ENCODE measurements at places on chromosomes 2 and 18.

DNA sequence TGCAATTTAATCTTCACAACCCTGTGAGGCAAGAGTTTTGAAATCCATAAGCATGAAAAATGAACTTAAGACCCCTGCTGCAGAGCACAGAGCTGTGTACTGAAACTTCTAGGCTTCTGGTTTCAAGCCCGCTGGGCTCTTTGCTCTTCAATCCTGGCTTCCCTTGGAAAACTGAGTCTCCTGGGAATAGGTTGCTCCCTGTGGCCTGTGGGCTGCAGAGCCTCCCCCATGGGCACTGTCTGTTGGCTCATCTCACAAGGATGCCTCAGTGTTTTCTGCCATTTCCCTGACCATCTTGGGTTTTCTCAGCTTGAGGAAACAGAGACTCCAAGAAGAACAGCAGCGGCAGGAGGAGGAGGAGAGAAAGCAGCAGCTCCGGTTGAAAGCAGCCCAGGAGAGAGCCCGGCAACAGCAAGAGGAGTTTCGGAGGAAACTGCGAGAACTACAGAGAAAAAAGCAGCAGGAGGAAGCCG is 44.5 kb downstream of the SUMO1 start:
- no peak for DNase-seq
- H3K36me3 ChIP-seq: no peaks in the 10 kb centered on the region
- H3K4me1 ChIP-seq: no peaks in the 10 kb centered on the region
- H3K27me3 ChIP-seq: peaks cover 13% of the 10 kb centered on the region

GRCh38 chr2:159609811-159610549 is 6.4 kb downstream of the BAZ2B start:
- no peaks in the 10 kb centered on the region for H3K36me3 ChIP-seq
- DNase-seq: no peak
- H3K27me3 ChIP-seq: peaks cover 15% of the 10 kb centered on the region
- H3K27ac ChIP-seq: no peak overlapping the region
- no peak overlapping the region for H3K4me3 ChIP-seq

- peak overlapping the region; percentile 29 for H3K4me3 ChIP-seq
- DNase-seq: peak; percentile 59
- H3K36me3 ChIP-seq: no peaks in the 10 kb centered on the region
- no peaks in the 10 kb centered on the region for H3K27me3 ChIP-seq
Measured at GRCh38 chr2:202831242-202832220, 40.0 kb downstream of the ICA1L start.

DNA sequence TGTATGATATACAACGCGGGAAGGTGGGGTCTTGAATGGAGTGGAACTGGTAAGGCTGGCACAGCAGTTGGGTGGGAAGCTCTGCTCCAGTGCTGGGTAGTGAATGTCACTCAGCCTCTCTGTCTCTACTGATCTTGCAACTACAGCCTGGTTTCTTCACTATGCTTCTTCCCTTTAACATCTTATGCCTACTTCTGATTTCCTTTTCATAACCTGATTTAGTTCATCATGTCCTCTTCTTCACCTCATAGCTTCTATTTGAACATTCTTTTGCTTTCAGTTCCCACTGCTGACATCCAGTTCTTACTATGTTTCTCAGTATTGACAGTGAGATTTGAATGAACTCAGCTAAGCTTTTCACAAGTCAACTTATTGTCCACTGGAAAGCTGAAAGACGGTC is 286.2 kb downstream of the ARL6IP6 start:
- no peaks in the 10 kb centered on the region for H3K27me3 ChIP-seq
- no peaks in the 10 kb centered on the region for H3K4me1 ChIP-seq
- H3K27ac ChIP-seq: no peak overlapping the region

- H3K4me3 ChIP-seq: no peak overlapping the region
- no peak for DNase-seq
- H3K36me3 ChIP-seq: no peaks in the 10 kb centered on the region
- H3K27ac ChIP-seq: no peak overlapping the region
- peaks cover 10% of the 10 kb centered on the region for H3K4me1 ChIP-seq
Measured at GRCh38 chr18:49966090-49966489, 152.8 kb upstream of the ACAA2 start.

DNA sequence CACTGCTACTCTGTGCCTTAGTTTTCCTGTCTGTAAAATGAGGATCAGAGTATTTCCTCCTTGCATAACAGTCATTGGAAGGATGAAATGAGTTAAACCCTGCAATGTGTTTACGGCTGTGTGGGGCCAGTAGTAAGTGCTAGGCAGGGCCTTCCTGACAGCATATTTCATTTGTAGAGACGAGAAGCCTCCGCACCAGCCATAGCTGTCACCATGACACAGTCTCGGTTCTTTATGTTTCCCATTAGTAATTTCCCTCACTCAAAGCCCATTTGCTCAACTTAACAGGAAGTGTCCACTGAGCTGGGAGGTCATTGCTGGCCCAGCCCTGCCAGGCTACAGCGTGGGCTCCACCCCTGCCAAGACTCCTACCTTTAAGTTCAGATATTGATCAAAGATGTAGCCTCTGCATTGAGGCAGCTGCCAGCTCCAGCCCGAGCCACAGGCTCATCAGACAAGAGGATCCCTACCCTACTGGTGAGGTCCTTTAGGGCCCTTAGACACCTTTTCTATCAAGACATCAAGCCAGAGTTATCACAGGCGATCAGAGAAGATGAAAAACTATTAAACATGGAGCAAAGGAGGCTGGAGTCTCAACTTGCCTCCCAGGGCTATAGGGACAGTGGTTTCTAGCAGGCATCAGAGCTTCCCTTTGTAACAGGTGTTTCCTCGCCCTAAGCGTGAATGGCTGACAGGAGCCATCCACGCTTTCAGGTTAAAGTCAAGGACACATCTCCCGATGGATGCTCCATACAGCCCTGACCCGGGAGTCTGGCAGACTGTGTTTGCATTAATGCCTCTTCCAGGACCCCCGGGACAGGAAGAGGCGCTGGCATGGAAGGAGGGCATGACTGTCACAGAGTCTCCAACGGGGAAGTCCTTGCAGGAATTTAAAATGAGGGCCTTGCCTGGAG is 251.7 kb downstream of the NDUFA10 start:
- no peaks in the 10 kb centered on the region for H3K4me1 ChIP-seq
- peaks cover 4% of the 10 kb centered on the region for H3K27me3 ChIP-seq
- H3K4me3 ChIP-seq: no peak overlapping the region
- no peaks in the 10 kb centered on the region for H3K36me3 ChIP-seq
- H3K27ac ChIP-seq: no peak overlapping the region

GRCh38 chr2:121355488-121355887 is 70.5 kb upstream of the TFCP2L1 start:
- H3K36me3 ChIP-seq: peaks cover 5% of the 10 kb centered on the region
- no peak overlapping the region for H3K27ac ChIP-seq
- no peak overlapping the region for H3K4me3 ChIP-seq

DNA sequence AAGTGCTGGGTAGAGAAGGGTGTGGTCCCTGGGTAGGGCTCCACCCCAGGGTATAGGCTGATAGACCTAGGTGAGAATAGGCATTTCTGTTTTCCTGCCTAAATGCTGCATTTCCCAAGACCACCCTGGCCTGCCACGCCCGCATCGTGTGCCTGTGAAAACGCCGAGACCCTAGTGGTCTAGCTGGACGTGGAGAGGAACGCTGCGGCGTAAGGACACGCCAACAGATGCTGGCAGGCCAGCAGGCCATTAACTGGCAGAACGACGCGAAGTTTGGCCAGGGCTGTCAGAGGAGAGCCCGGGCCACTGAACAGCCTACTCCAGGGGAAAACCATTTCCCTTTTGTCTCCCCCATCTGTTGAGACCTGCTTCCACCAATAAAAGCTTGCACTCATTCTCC is 373.2 kb upstream of the FIGN start:
- H3K27ac ChIP-seq: no peak overlapping the region
- no peak for DNase-seq
- no peaks in the 10 kb centered on the region for H3K27me3 ChIP-seq
- H3K4me3 ChIP-seq: no peak overlapping the region
- no peaks in the 10 kb centered on the region for H3K4me1 ChIP-seq
- H3K36me3 ChIP-seq: no peaks in the 10 kb centered on the region

DNA sequence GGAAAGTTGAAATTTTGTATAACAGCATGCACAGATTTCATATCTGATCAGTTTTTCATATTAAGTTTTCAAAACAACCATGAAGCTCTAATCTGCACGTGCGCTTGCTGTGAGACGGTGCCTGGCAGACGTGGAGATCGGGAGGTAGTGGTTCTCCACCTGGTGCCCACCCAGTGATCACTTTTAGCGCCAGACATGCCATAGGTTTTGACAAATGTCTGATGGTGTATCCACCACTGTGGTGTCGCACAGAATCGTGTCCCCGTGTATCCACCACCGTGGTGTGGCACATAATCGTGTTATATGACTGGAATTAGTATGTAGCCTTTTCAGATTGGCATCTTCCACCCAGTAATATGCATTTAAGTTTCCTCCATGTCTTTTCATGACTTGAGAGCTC is 40.9 kb upstream of the KCNG2 start:
- peaks cover 3% of the 10 kb centered on the region for H3K27me3 ChIP-seq
- DNase-seq: no peak
- no peak overlapping the region for H3K4me3 ChIP-seq
- no peak overlapping the region for H3K27ac ChIP-seq

GRCh38 chr2:83686863-83687262 is 772.2 kb downstream of the SUCLG1 start:
- H3K4me1 ChIP-seq: no peaks in the 10 kb centered on the region
- H3K4me3 ChIP-seq: no peak overlapping the region
- no peaks in the 10 kb centered on the region for H3K36me3 ChIP-seq
- H3K27me3 ChIP-seq: no peaks in the 10 kb centered on the region
- DNase-seq: no peak
- no peak overlapping the region for H3K27ac ChIP-seq

- no peak overlapping the region for H3K4me3 ChIP-seq
- no peaks in the 10 kb centered on the region for H3K27me3 ChIP-seq
- H3K27ac ChIP-seq: no peak overlapping the region
- no peaks in the 10 kb centered on the region for H3K4me1 ChIP-seq
- no peaks in the 10 kb centered on the region for H3K36me3 ChIP-seq
- DNase-seq: no peak
Measured at GRCh38 chr2:139160836-139161235, 380.6 kb upstream of the NXPH2 start.

DNA sequence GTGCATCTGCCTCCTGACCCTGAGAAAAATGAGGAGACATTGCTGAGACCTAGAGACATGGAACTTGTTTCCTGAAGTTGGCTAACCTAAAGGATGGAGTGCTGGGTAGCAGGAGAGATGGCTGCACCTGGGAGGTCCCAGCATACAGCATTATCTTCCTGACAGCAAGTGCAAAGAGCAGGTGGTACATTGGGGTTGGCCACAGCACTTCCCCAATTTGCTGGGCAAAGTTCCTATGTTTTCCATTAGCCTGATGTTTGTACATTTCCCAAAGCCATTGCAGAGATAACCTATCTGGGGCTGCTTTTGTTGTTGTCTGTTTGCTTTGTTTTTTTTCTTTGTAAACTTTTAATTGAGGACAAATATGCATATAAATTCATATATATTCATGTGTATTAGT is 296.7 kb downstream of the HRH4 start:
- no peak for DNase-seq
- H3K27me3 ChIP-seq: peaks cover 3% of the 10 kb centered on the region
- no peak overlapping the region for H3K4me3 ChIP-seq
- H3K4me1 ChIP-seq: no peaks in the 10 kb centered on the region
- peaks cover 2% of the 10 kb centered on the region for H3K36me3 ChIP-seq

GRCh38 chr2:118750959-118751565 is 96.4 kb downstream of the EN1 start:
- no peaks in the 10 kb centered on the region for H3K36me3 ChIP-seq
- no peaks in the 10 kb centered on the region for H3K4me1 ChIP-seq
- H3K4me3 ChIP-seq: no peak overlapping the region
- no peak overlapping the region for H3K27ac ChIP-seq

DNA sequence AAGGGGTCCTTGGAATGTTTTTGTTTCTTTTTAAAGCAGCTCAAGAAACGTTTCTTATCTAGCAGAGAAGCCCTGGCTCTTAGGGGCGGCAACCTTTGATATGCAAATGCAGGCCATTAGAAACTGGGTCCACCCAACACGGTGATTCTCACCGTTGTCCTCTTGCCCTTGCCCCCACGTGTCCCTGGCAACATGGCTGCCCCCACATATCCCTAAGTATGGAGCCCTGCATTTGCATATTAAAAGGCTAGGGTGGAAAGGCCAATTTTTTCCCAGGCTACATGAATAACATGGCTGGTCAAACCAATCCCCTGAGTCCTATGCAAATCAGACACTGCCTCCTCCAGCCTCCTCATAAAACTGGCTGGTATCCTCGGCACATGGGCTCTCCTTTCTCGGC is 230.1 kb upstream of the SPOPL start:
- no peak overlapping the region for H3K4me3 ChIP-seq
- no peaks in the 10 kb centered on the region for H3K36me3 ChIP-seq
- H3K4me1 ChIP-seq: peaks cover 5% of the 10 kb centered on the region
- H3K27me3 ChIP-seq: no peaks in the 10 kb centered on the region
- no peak for DNase-seq

- H3K27me3 ChIP-seq: no peaks in the 10 kb centered on the region
- H3K4me3 ChIP-seq: no peak overlapping the region
- H3K27ac ChIP-seq: no peak overlapping the region
Measured at GRCh38 chr2:83633423-83633822, 825.7 kb downstream of the SUCLG1 start.

GRCh38 chr2:81981585-81981984 is 1677.0 kb upstream of the LRRTM1 start:
- DNase-seq: no peak
- no peak overlapping the region for H3K27ac ChIP-seq
- no peaks in the 10 kb centered on the region for H3K4me1 ChIP-seq

GRCh38 chr2:133503927-133504326 is 64.3 kb downstream of the NCKAP5 start:
- no peaks in the 10 kb centered on the region for H3K4me1 ChIP-seq
- no peak for DNase-seq
- H3K27me3 ChIP-seq: no peaks in the 10 kb centered on the region

GRCh38 chr18:73040247-73040646 is 172.5 kb upstream of the NETO1 start:
- no peaks in the 10 kb centered on the region for H3K4me1 ChIP-seq
- H3K4me3 ChIP-seq: no peak overlapping the region
- no peak for DNase-seq
- H3K27ac ChIP-seq: no peak overlapping the region
- no peaks in the 10 kb centered on the region for H3K27me3 ChIP-seq

DNA sequence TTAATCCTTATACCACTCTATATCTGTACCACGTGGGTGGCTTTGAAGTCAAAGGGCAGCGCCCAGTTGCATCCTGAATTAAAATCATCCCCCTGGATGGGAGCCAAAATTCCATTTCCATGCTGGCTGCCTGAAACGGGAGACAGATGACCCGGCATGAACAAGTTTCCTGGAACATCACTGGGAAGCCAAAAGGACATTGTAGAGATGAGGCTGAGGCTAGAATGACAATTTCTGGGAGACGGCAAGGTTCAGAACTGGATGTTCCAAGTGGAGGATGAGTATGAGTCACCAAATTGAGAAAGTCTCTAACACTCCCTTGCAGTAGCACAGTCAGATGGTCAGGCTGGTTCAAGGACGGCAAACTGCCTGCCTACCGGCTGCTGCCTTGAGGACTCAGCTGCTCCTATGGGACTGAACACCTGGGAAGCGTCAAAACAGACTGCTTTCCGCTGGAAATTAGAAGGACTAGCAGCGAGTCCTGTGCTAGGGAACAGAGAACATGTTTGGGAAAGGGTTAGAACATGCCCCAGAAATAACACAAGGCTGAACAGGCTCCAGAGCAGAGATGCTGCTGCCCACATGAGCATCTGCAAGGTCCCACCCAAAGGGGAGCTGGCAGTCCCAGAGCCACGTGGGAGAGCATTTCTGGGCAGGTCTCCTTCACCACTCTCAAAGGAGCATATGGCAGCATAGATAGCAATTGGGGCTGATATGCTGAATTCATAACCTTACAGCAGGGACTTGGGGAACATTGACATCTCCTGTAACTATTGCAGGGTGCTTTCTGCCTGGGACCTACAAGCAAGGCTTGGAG is 32.0 kb downstream of the YPEL5 start:
- no peak for DNase-seq
- no peak overlapping the region for H3K27ac ChIP-seq
- H3K36me3 ChIP-seq: no peaks in the 10 kb centered on the region
- H3K4me3 ChIP-seq: no peak overlapping the region
- H3K4me1 ChIP-seq: no peaks in the 10 kb centered on the region
- H3K27me3 ChIP-seq: no peaks in the 10 kb centered on the region
